ENCODE measurements at places on chromosomes 5 and 9.

DNA sequence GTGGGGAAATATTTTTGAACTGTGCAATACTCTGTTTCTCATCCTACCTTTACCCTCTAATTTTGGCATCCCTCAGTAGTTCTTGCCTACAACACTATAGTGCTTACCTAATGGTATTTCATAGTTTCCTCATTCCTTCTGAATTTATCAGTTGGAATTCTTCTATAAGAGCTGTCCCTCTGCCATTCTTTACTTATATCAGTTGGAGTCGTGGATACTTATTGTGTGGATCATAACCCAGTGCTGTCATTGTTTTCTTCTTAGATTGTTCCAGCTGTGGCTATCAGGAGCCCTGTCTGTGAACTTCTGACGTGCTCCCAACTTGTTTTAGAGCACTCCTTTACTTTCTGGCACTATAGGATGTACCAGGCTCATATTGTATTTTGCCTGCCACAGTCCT, 146.1 kb upstream of the OTULINL start:
- no peak for DNase-seq

- DNase-seq = no peak
These were observed 83.7 kb downstream of the SH3TC2 start for GRCh38 chr5:148979083-148979723.

GRCh38 chr9:121246821-121247561, 21.0 kb upstream of the GSN start:
- DNase-seq = no peak

- no peak for DNase-seq
These were observed 160.2 kb downstream of the MACROH2A1 start for GRCh38 chr5:135238622-135239452.

DNA sequence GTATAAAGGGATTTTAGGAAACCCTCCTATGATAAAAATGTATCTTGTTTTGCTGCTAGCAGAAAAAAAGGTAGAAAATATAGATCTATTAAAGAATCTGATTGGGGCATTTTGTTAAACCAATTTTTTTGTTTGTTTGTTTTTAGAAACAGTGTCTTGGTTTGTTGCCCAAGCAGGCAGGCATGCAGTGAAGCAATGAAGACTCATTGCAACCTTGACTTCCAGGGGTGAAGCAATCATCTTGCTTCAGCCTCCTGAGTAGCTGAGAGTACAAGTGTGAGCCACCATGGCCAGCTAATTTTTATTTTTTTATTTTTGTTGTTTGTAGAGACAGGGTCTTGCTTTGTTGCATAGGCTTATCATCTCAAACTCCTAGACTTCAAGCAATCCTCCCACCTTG, 755.8 kb upstream of the EDIL3 start:
- no peak for DNase-seq

GRCh38 chr5:33941090-33941489, 4.9 kb downstream of the RXFP3 start:
- DNase-seq = no peak

GRCh38 chr9:134757216-134757975, 115.8 kb downstream of the COL5A1 start:
- DNase-seq = peak; percentile 30

DNA sequence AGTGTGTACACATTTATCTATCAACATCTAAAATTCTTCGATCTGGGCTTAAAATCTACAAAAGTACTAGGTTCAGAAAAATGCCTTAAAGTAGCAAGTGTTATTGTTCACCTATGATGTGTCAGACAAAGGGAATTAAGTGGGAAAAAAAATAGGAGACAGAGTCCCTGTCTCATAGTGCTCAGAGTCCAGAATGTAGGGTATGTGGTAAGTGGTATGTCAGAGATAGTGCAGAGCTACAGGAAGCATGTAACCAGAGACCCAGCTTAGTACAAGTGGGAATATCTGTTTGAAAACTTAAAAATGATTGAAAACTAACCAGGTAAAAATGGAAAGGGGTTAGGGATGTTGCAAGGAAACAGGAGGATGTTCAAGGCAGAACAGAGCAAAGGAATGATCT, 482.8 kb downstream of the ELAVL2 start:
- DNase-seq = no peak

- DNase-seq = no peak
These were observed 5.3 kb downstream of the SSNA1 start for GRCh38 chr9:137193771-137194170.

DNA sequence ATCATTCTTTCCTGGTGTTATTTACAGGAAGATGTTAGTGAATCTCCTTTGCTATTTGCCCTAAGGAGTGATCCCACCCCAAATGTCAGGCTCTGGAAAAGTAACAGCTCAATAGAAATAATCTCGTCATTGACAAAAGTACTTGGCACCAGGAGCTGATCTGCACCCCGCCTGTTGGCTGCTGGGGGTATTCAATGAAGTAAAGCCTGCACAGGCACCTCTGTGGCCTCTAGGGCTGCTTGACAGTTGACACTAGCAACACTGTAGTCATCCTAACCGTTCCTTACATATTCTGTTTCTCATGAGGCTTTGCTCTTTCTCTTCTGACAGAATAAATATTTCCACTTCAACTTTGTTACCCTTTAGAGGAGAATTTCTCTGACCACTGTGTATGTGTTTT, 103.4 kb downstream of the DOCK2 start:
- peak; percentile 45 for DNase-seq

DNA sequence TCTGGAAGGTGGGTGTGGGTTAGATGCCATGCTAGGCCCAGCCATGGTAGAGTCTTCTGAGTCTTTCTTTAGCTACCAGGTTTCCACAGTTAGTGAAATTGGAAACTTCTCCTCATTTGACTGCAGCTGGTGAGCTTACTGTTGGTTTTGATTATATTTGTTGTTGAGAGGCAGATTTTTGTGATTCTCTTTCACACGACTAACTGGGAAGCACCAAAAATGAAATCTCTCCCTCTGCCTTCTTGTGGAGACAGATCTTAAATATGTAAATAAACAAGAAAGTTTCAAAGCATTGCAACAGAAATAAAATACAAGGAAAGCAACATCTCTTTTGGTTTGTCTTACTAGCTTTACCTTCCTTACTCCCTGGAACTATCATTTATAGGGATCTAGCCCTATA, 122.2 kb downstream of the CEMIP2 start:
- no peak for DNase-seq

DNA sequence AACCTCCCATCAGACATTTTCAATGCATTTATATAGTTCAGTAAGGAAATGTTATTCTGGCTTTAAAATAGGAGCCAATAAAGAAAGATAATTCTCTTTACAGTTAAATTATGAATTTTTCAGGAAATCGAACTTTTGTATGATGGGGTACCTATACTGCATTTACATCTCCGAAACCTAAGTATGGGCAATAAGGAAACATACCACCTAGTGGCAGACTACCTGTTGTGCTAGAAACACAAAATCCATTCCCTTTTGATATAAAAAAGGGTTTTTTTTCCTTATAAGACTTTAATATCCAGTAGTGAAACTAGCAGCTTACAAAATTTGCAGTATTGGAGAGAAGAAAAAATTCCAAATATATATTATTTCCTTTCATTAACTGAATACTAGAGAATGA, 21.3 kb upstream of the VLDLR start:
- DNase-seq = no peak

GRCh38 chr5:124935065-124935464, 188.6 kb upstream of the ZNF608 start:
- no peak for DNase-seq

- no peak for DNase-seq
These were observed 71.5 kb downstream of the ANKRD33B start for GRCh38 chr5:10635257-10635866.

- no peak for DNase-seq
These were observed 196.2 kb upstream of the RAI14 start for GRCh38 chr5:34459908-34460307.

GRCh38 chr9:15942831-15943424, 390.1 kb downstream of the CCDC171 start:
- no peak for DNase-seq

- DNase-seq = no peak
These were observed 437.7 kb upstream of the KLF4 start for GRCh38 chr9:107927276-107927675.

DNA sequence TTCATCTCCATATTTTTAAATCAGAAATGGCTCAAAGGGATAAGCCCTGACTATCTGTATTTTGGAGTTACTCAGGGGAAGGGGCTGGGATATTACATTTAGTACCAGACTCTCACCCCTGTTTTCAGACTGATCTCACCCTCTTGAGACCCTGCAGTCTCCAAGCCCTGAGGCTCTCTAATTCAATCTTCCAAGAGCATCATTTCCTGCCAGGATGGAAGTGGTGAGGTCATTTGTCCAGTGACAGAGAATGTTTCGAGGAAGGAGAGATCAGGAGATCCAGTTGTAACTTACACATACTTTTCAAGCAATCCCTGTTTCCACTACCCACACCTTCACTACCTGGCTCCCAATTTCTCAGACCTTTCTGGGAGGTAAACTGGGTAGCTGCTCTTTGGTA, 295.5 kb upstream of the EFNA5 start:
- DNase-seq = no peak

GRCh38 chr5:147809830-147810666, 21.4 kb downstream of the SPINK1 start:
- DNase-seq = no peak

DNA sequence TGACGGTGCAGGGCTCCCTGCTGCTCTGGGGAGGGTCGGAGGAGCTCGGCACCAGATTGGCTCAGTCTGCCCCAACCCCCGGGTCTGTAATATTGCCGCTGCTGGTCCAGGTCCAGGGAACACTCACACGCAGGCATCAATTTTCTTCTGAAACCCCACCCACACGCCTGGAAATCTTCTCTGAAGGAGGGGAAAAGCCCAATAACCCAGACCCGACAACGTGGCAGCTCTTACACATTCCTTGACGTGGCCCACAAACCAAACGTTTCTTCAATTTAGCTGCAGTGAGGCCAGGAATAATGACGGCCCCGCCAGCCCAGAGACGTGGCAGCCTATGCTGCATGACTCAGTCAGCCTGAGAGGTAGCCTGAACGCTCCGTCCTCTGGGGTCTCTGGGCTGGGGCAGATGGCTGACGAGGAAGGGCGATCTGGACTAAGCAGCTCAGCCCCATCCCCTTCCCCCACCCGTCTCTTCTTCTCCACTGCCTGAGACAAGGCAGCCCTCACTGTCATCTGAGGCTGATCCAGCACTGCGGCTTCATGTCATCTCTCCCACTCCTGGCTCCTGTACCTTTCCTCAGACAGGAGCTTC, 9.9 kb upstream of the SPARC start:
- DNase-seq = peak; percentile 74

DNA sequence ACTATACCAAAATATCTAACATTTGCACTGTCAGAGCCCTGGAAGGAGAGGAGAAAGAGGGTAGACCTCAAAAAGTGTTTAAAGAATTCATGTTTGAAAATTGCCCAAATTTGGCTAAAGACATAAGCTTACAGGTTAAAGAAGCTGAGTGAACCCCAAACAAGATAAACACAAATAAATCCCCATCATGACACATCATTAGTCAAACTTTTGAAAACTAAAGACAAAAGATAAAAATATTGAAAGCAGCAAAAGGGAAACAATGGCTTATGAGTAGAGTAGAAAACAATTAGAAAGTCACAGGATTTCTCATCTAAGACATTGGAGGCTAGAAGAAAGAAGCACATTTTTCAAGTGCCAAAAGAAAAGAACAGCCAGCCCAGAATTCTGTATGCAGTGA, 6.1 kb upstream of the UBLCP1 start:
- no peak for DNase-seq

All from NCI-H524 (cell line).